ENCODE measurements at places on chromosomes 16 and 17.

DNA sequence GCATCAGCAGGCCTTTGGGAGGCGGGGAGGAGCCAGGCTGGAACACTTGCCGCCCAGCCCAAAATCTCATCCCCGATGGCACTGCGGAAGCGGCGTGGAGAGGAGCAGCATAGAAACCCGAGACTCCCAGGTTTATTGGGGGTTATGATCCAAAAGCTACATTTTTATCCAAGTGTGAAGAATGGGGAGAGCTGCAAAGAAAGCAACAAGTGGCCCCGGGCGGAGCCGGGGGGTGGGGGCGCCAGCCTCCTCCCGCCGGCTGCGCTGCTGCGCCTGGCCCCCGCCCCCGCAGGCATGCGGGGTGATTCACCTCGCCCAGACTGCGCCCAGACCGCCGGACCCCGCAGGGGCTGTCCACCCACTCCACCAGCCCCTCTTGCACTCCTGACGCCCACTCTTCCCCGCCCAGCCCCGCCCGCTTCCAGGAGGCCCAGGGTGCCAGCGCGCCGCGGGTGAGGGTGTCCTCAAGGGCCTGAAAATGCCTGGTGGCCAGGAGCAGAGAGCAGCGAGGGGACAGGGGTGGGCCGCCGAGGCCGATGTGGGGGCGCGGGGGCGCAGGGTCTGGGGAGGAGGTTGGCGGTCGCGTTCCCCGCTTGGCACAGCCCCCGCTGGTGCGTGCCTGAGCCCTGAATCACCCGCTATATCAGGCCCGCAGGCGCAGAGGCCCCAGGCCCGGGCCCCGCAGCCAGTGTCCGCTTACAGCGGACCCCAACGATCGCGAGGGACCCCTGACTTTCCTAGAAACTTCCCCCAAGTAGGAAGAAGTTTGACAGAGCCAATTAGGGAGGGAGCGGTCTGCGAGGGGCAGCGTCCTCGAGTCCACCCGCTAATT, 1.3 kb downstream of the CAVIN1 start:
- no peak for DNase-seq

- DNase-seq = no peak
Observed at GRCh38 chr16:50718761-50719400, 23.0 kb upstream of the CYLD start.

- DNase-seq = no peak
Observed at GRCh38 chr17:3659541-3660111, 8.8 kb downstream of the TAX1BP3 start.

- DNase-seq = no peak
Observed at GRCh38 chr17:82698974-82699442, 510 bp upstream of the RAB40B start.
